ENCODE measurements at places on chromosomes 2 and 18.

DNA sequence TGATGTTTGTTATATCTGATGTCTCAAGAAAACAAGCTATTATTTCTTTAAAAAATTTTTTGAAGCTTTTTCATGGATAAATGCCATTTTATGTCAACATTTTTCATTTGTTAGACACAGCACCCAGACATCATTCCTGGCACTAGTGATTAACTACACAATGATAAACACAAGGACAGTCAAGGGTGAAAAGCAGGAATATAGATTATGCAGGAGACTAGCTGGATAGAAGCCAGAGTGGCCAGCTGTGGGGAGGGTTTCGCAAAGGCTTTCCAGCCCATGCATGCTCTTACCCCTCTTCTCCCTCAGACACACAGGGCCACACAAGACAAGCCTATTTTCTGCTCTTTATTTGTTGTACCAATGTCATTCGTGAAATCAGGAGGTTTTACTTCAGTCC, 127.1 kb upstream of the TTC39C start:
- DNase-seq, result no peak

GRCh38 chr2:7899241-7899640, 782.6 kb upstream of the ID2 start:
- DNase-seq, result no peak

GRCh38 chr2:223805008-223805407, 32.4 kb downstream of the AP1S3 start:
- no peak for DNase-seq

- no peak for DNase-seq
Measured at GRCh38 chr18:59715966-59716369, 18.7 kb upstream of the CCBE1 start.

DNA sequence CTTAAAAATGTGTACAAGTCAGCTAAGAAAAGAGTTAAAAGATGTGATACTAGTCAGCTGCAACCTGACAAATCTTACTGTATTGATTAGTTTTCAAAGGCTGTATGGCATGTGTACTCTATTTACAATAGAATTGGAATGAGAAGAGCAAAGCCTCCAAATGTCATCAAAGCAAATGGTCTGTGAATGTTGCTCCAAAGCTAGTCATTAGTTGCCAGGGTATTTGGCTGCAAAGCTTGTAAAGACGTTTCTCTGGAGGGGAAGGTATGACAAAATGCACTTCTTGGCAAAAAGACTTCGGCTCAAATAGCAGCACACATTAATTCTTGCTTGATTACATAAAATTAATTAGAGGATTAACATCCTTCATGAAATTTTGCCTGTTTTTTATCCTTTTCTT, 59.3 kb downstream of the ETAA1 start:
- DNase-seq, result no peak

GRCh38 chr2:239086325-239087020, 238.6 kb downstream of the TWIST2 start:
- no peak for DNase-seq

GRCh38 chr18:66630831-66631230, 26.9 kb upstream of the CDH19 start:
- no peak for DNase-seq

- no peak for DNase-seq
Measured at GRCh38 chr2:122905431-122905830, 1119.7 kb upstream of the CNTNAP5 start.

GRCh38 chr18:48073211-48073930, 142.9 kb upstream of the SMAD2 start:
- DNase-seq, result no peak

GRCh38 chr18:5284808-5285207, 10.7 kb downstream of the ZBTB14 start:
- DNase-seq, result no peak

Data from stimulated activated CD4-positive, alpha-beta T cell treated with anti-CD3 and anti-CD28 coated beads, Interleukin-2, amount 100 ng/mL, for 4 hours (primary cell).